Activated naive CD4-positive, alpha-beta T cell (primary cell): ENCODE measurements at places on chromosomes 6 and 20.

GRCh38 chr6:138431256-138432062 is 27.4 kb downstream of the HEBP2 start:
- DNase-seq = no peak

GRCh38 chr6:15171026-15171425 is 74.8 kb upstream of the JARID2 start:
- no peak for DNase-seq

- no peak for DNase-seq
Measured at GRCh38 chr6:3455147-3455568, 1.7 kb downstream of the SLC22A23 start.

- DNase-seq = no peak
Measured at GRCh38 chr6:81979767-81980166, 227.3 kb upstream of the TENT5A start.

DNA sequence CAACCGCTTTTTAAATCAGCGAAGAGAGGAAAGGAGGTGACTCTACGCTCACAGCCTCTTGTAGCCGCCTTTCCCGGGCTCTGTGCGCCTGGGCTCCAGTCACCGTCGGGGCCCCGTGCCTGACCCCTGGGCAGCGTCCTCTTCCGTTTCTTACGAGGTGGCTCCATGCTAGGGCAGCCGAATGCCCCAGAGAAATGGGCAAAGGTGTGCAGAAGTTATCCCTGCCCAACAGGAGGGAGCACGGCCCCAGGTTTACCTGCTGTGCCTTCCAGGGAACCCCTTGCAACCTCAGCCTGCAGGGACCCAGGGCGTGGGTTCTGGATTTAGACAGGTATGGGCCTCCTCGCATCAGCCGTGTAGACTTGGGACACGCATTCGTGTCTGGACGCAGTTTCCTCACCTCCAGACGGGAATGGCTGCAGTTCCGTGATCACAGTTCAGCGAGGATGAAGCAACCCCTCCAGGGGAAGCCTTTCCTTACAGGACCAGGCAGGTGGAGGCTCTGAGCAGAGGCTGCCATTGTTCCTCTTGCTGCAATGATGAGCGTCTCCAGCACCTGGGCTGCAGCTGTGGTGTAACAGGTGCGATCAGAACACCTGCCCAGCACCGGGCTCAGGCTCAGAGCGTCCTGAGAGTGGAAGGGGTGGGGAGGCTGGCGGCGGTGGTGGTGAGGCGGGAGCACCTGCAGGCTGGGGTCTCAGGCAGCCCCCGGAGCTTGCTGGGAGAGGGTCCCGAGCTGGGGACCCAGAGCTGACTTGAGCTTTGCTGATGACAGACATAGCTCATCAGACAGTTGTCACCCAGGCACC is 81.3 kb upstream of the BHLHE23 start:
- no peak for DNase-seq

DNA sequence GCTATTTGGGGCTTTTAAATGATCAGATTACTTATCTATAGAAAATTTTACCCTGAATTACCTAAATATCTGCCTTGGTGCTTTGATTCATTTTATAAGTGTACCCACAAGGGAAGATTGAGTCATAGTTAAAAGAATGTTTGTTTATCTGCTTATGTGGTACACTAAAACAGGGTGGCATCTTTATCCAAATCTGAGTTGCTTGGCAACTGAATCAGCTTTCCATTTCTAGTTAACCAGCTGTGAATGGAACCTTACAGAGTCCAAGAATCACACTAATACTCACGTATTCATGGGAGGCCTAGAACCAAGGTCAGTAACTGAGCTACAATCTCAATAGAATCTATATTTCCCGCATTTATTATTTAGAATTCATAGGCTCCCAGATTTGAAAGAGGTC is 44.0 kb upstream of the CAP2 start:
- DNase-seq = no peak

- DNase-seq = no peak
Measured at GRCh38 chr20:50368813-50369224, 141.4 kb upstream of the PTPN1 start.

GRCh38 chr6:137680705-137681346 is 186.2 kb upstream of the TNFAIP3 start:
- DNase-seq = no peak

GRCh38 chr6:63804381-63804956 is 168.9 kb downstream of the PHF3 start:
- no peak for DNase-seq

DNA sequence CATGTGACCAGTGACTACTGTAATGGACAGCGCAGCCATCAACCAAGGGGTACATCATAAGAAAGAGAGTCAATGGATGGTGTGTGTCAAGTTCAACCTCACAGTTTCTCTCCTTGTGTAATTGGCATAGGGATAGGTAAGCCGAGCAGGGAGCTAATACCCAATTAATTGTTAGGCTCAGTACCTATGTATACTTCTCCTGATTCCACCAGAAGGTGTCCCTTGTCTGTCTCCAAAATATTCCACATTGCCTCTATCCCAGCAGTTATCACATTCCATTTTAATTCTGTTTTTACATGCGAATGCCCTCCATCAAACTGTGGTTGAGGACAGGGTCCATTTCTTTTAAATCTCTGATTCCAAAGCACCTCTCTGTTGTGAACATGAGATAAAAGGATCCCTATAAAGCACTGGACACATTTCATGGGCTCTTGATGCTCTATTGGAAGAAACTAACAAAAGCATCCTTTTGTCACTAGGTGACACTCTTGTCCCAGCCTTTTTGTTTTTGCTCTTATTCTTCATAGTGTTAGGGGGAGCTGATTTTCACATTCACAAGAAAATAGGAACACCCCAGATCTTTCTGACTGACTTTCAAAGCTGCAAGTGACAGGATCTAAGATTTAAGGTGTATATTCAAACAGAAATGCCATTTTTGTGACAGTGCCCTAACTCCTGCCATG is 38.9 kb downstream of the FBXO9 start:
- no peak for DNase-seq

DNA sequence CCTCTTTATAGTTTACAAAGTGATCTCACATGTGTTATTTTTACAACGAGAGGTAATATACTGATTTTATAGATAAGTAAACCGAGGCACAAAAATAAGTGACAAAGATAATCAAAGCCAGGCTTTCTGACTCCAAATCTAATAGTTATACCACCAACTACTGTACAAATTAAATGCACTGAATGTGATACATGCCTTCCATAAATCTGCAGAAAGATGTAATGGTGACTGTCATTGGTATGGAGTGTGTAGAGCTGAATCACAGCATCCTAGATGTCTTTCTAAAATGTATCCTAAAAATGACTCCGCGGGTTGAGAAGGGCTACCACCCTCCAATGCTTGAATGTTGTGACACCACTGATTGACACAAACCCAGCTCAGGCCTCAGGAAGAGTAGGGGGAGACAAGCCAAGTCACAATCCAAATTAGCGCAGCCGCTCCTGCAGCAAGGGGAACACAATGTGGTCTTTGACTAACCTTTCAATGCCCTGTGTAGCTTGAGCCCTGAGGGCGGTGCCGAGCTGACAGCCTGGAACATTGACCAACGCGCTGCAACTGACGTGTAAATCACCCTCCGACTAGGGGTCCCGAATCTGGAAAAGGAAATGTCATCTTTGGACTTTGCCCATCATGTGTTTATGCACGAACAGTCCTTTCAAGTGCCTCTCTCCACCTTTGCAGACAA is 136.8 kb downstream of the OLIG3 start:
- DNase-seq = no peak

DNA sequence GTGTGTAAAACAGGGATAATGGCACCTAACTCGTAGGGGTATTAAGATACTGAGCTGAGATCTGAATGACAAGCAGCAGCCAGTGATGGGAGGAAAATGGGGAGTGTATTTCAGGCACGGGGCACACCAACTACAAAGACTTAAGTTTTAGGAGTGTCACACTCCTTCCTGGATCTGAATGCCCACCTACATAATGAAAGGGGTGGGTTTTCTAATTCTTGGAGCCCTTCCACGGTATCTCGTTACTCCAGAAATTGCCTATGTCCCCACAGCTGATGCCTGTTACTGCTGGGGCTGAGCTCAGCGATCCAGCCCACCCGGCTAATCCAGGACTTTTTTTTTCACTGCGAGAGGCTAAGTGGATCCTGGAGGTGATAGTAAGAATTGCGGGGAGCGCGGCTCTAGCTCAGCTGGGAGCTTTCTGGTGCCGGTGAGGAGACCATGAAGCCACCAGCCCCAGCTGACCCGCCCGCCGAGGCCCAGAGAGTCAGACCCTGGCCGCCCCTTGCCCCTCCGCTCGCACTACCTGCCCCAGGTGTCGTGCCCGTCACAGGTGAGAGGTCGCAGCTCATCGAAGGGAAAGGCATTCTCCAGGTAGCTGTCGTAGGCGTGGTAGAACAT is 727 bp downstream of the EDEM2 start:
- no peak for DNase-seq

GRCh38 chr6:125797886-125798444 is 7.2 kb downstream of the NCOA7 start:
- no peak for DNase-seq

GRCh38 chr6:150301846-150302519 is 66.8 kb upstream of the IYD start:
- DNase-seq = no peak

GRCh38 chr6:88171312-88171711 is 5.2 kb upstream of the CNR1 start:
- no peak for DNase-seq

DNA sequence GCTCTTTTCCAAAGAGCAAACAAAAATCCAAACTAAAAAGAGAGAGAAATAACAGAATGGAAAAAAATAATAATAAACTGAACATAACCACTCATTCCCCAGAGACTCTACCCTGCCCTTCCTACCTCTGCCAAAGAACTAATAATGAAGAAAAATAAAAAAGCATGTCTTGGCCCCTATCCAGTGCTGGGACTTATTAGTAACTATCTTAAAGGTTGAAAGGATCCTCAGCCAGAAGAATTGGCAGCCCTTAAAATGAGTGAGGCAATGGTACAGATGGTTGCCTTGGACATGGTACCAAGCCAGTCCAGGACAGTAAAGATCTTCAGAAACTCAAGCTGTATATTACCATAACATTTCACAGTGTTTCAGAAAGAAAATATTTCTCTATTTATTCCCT is 279.3 kb downstream of the HACE1 start:
- DNase-seq = no peak

DNA sequence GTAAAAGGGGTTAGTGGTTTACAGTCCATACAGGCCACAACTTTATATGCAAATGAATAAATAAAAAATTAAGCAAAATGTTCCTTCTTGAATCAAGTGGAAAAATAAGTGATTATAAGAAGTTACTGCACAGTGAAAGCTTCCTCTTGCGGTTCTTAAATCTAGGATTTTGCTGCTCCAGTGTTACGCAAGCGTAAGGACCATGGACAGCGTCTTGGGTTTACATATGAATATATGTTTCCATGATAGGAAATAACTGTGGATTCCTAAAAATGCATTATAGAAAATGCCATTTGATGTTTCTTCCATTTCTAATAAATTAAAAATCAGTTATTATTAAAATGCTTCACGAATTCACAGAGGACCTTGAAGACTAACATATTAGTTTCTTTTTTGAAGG is 176.6 kb upstream of the POU3F2 start:
- DNase-seq = no peak

- no peak for DNase-seq
Measured at GRCh38 chr20:15045246-15045645, 707.8 kb upstream of the FLRT3 start.

GRCh38 chr6:169665289-169665688 is 36.5 kb downstream of the WDR27 start:
- no peak for DNase-seq

GRCh38 chr6:3323696-3324261 is 65.0 kb downstream of the PSMG4 start:
- no peak for DNase-seq

GRCh38 chr20:61728326-61728725 is 337.4 kb downstream of the TAF4 start:
- DNase-seq = no peak

DNA sequence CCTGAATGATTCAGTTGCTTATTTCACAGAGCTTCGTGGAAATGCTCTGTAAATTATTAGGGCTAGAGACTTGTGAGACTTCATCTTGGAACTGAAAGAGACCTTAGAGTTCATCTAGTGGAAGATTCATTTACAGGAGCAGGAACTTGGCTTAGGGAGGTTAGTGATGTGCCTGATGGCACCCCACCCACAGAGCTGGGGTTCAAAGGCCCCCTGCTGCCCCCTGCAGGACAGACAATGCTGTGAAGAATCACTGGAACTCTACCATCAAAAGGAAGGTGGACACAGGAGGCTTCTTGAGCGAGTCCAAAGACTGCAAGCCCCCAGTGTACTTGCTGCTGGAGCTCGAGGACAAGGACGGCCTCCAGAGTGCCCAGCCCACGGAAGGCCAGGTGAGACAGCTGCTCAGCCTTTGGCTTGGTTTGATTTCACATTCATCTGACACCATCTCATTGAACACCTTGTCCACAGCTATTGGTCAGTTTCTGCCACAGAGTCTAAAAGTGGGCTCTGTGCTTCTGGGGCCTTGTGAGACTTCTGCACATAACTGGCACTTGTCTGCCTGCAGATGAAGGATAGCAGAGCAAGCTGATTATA is 25.1 kb downstream of the MYBL2 start:
- peak; percentile 14 for DNase-seq

DNA sequence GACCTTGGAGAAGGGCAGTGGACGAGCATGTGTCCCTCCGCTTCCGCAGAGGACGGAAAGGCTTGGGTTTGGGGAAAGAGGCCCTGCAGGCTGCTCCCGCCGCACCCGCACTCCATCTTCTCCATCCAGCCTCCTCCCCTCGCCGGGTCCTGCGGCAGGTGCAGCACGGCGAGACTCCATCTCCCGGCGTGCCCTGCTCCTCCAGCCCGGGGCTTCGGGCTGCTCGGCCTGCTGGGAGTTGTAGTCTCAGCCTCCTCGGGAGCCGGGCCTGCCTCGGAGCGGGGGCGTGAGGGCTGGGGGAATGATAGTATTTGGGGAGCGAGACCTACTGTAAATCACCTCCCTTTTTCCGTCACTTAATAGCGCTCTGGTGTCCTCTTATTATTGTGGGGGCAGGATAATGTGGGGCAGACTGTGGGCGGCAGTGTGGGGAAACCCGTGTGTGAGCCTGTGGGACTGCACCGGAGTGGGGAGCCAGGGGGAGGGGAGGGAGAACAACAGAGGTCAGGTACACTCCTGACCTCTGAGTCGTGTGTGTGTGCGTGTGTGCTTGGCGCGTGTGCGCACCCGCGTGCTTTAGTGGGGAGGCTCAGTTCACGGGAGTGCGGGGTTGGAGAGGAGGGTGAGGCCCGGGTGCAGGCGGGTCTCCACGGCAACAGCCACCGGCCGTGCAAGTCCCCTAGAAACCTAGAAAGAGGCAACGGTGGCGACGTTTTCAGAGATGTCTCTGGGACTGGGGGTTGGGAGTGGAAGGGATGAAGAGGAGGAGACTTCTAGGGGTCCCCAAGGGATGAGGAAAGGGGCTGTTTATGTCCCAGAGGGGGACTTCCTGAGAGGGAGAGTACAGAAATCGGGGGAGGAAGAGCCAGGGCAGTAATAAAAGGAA is 4.1 kb downstream of the TTBK1 start:
- peak; percentile 71 for DNase-seq

GRCh38 chr6:29887819-29888776 is 54.2 kb upstream of the HLA-A start:
- DNase-seq = peak; percentile 67
